ENCODE measurements at places on chromosomes 5 and 9. TPM values are rescaled to one million over a fixed set of nuclear protein-coding genes. Genes with fewer than 3 reads are reported as not detected.

- DNase-seq, result no peak
Observed at GRCh38 chr9:125492719-125493118, 214.3 kb downstream of the MAPKAP1 start.

DNA sequence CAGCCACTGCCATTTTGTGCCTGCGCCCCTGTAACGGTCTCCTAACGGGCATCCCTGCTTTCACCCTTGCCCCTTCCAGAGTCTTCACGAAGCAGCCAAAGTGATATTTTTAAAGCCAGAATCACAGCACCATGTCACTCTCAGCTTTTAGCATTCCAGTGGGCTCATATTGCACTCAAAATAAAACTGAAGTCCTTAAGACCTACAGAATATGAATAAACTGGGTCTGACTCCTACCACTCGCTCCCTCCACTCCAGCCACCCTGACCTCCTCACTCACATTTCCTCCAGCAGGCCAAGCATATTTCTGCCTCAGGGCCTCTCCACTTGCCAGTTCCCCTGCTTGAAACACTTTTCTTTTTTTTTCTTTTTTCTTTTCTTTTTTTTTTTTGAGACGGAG lies 2.4 kb upstream of the PDLIM7 start:
- DNase-seq, result no peak

DNA sequence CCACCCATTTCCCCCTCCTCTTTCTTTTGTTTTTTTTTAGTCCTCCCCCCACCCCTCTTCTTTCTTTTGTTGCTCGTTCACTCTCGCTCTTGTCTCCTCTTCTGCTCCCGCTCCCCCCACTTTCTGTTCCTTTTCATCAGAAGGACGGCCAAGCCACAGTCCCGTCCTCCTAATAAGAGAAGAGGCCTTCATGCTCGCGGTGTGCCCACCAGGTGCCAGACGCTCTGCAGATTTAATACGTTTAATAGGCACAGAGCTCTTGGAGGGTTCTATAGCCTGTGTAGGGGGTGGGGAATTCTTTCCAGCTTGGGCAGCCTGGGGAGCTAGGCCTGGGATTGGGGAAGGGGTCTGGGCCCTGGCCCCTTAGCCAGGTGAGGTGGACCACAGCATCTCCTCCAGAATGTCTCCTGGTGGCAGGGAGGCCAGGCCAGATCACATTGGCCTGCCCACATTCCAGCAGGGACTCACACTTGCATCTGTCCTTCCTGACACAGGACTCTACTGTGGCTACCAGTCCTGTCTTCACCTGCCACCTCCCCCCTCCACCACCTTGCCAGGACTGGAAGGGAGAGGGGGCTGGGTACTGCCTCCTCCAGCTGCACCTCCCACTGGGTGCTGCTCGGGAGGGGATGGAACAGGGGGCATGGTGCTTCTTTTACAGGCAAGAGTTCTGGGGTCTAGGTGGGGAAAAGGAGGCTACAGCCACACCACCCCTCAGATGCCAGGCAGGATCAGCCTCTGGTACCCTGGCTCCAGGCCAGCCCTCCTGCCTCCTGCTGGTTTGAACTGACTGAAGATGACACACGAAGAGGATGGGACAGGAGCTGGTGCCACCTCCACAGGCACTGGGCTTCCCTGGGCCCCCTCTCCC lies 6.1 kb upstream of the BARX1 start:
- no peak for DNase-seq

FOXD4L3 gene
- not detected for total RNA-seq

DNA sequence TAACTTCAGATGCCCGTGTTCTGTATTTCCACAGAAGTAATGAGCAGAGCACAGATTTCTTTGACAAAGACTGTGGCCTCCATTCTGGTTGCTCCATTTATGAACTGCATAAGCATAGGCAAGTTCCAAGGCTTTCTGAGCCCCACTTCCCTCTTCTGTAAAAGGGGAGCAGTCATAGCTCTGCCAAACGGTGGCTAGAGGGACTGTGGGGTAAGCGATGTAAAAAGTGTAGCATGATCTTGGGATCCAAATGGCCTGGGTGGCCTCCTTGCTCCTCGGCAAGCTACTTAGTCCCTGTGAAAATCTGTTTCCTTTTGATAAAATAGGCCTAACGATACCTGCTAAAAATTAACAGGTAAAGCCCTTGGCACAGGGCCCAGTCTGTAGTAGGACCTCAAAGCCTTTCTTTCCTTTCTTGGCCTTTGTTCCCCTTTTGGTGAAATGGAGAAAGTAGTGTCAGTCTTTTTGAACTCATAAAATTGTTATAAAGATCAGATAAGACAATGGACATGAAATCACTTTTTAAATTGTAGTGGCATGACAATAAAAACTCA lies 646.6 kb downstream of the ACTL7B start:
- DNase-seq, result no peak

DNA sequence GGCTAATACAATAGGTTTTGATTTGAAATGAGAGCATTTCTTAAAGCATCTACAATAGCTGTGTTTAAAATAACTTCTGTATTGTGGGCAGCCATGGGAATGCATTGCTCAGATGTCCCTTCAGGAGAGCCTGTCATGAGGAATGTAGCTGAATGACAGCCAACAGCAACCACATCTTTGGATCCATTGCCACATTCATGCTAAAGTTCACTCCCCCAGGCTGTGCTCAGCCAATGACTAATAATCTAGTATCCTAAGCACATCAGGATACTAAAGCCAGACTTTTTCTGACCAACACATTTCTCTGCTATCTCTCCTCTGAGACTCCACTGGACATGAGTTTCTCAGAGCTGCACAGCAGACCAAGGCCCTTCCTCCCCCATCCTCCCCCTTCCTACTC lies 45.5 kb downstream of the HTR1A start:
- no peak for DNase-seq

DNA sequence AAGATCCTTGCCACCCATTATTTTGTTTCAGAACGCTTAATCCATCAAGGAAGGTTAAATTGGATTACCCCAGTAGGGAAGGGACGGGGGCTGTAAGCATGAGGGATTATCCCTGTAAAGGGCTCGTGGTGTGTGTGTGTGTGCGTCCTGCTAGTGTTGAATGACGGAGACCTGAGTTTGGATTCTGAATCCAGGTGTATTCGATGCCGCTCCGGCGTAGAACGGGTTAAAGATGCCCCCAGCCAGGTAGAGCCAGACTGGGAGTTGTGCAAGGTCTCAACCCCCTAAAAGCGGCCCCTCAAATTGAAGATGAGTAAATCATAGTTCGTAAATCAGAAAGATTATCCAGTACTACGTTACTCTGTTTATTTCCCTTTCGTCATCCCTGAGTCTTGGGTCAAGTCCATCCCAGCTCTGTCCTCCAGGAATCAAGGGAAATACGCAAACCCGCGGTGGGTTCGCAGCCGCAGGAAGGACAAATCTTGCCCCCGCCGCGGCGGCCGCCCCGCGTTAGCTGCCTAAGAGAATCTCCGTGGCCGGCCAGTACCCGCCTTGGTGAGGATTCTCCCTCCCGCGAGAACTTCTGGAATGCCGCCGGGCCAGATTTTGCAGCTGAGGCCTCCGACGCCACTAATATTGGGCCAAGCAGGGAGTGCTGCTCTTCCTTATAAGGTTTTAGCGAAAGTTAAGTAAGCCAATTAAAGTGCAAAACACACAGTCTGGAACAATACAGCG lies 586 bp upstream of the MTAP start:
- peak; percentile 85 for DNase-seq

DNA sequence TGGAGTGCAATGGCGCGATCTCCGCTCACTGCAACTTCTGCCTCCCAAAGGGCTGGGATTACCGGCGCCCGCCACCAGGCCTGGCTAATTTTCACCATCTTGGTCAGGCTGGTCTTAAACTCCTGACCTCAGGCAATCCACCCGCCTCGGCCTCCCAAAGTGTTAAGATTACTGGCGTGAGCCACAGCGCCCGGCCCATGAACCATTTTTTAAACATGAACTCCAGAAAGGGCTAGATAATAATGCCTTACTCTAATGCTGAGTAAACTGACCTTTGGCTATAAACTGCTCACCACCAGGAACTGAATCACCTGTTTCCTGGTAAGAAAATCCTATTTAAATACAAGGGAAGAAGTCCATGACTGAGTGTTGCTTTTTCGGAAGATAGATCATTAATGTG lies 23.2 kb upstream of the DAB2 start:
- peak; percentile 75 for DNase-seq

ICE1 gene
- 37.6 TPM for total RNA-seq

GRCh38 chr5:141513627-141514329 lies 24.9 kb downstream of the PCDHGC5 start:
- peak; percentile 69 for DNase-seq

- DNase-seq, result no peak
Observed at GRCh38 chr9:87434366-87434765, 63.3 kb upstream of the DAPK1 start.

Data from dermis blood vessel endothelial cell (primary cell).